ENCODE measurements at places on chromosomes 6 and 20. TPM values are rescaled to one million over a fixed set of nuclear protein-coding genes. Genes with fewer than 3 reads are reported as not detected.

DNA sequence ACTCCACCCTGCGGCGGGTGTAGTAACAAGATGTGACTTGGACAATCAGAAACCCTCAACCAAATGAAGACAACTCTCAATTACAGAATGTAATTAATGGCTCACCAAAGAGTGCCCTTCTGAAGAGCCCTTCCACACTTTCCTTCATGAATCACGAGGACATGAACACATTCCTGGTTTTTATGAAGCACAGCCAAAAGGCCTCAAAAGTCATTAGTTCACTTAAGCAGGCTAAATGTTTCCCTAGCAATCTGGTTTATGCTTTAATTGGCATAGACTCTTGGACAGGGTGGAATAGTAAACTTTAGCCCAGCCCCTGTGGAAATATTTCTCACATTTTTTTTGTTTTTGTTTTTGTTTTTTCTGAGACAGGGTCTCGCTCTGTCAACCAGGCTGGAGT is 20.5 kb downstream of the CPNE5 start:
- peaks cover 5% of the 10 kb centered on the region for H3K4me1 ChIP-seq
- no peak overlapping the region for H3K27ac ChIP-seq
- DNase-seq = no peak
- H3K36me3 ChIP-seq = no peaks in the 10 kb centered on the region

- DNase-seq = no peak
- H3K36me3 ChIP-seq = no peaks in the 10 kb centered on the region
- no peak overlapping the region for H3K27ac ChIP-seq
- no peaks in the 10 kb centered on the region for H3K4me1 ChIP-seq
- no peak overlapping the region for H3K4me3 ChIP-seq
Observed at GRCh38 chr6:105884011-105884410, 202.1 kb upstream of the PRDM1 start.

GRCh38 chr6:48036316-48036715 is 74.7 kb downstream of the PTCHD4 start:
- H3K27ac ChIP-seq = no peak overlapping the region
- H3K4me1 ChIP-seq = peaks cover 19% of the 10 kb centered on the region
- no peaks in the 10 kb centered on the region for H3K36me3 ChIP-seq
- H3K4me3 ChIP-seq = no peak overlapping the region
- no peak for DNase-seq

DNA sequence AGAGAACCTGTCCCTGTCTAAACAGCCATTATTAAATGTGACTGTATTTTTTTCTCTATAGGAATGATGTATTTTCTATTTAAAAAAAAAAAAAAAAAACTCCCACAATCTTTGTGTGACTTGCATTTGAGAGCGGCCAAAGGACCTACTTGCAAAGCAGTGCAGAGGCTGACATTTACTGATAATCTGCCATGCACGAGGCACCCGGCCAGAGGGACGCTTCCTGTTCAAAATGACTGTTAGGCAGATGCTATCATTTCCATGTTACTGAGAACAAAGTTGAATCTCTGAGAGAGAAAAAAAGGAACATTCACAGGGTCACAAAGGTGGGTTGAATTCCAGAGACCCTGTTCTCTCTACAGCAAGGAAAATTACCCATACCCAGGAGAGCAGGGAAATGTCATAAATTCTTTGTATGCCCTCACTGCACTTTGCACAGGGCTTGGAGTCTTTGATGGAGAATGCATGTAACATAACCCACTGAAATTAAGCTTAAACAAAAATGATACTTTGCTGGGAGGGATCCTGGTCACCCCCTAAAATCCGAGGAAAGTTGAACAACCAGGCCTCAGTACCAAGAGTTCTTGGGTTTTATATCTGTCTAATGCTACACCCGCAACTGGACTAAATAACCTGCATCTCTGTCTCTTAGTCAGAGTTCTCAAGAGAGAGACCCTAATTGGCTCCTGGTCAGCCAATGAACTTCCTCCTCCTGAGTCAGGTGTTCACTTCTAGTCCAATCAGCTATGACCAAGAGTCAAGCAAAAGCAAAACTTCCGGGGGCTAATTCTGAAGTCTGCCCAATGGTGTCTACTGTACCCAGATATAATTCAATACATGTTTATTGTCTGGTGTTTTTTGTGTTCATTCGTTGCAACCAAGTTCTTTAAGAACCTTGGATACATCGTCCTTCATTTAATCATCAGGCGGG is 61.2 kb downstream of the GCLC start:
- no peak overlapping the region for H3K4me3 ChIP-seq
- no peak for DNase-seq
- H3K27me3 ChIP-seq = peaks cover 42% of the 10 kb centered on the region
- no peaks in the 10 kb centered on the region for H3K36me3 ChIP-seq
- no peaks in the 10 kb centered on the region for H3K4me1 ChIP-seq
- H3K27ac ChIP-seq = no peak overlapping the region

GRCh38 chr6:138765896-138766655 is 7.5 kb upstream of the CCDC28A start:
- H3K27me3 ChIP-seq = no peaks in the 10 kb centered on the region
- H3K4me3 ChIP-seq = no peak overlapping the region
- H3K4me1 ChIP-seq = no peaks in the 10 kb centered on the region
- DNase-seq = no peak
- H3K27ac ChIP-seq = no peak overlapping the region

DNA sequence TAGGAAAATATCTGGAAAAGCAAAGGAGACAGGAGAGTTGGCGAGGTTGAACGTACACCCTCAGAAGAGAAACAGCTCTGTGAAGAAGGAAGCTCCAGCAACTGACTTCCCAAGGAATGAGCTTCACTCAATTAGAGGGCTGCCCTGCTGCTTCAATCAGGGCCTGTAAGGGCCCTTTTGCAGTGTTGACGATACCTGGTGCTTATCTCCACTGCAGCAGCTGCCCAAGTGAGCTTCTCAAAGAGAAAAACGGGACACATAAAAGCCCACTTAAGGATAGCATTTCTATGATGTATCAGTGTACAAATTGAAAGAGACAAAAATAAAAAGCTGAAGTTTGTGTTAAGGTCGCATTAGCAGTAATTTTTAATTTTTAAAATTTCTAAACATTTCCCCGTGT is 16.4 kb downstream of the SEC63 start:
- H3K27me3 ChIP-seq = no peaks in the 10 kb centered on the region
- peaks cover 3% of the 10 kb centered on the region for H3K36me3 ChIP-seq
- no peak overlapping the region for H3K4me3 ChIP-seq
- DNase-seq = no peak
- peaks cover 24% of the 10 kb centered on the region for H3K4me1 ChIP-seq

- no peak overlapping the region for H3K27ac ChIP-seq
- H3K36me3 ChIP-seq = peaks cover 53% of the 10 kb centered on the region
- no peaks in the 10 kb centered on the region for H3K4me1 ChIP-seq
Observed at GRCh38 chr6:142773859-142774648, 170.9 kb downstream of the HIVEP2 start.

- H3K27ac ChIP-seq = no peak overlapping the region
- H3K4me1 ChIP-seq = peaks cover 11% of the 10 kb centered on the region
- no peaks in the 10 kb centered on the region for H3K27me3 ChIP-seq
- no peaks in the 10 kb centered on the region for H3K36me3 ChIP-seq
- no peak for DNase-seq
Observed at GRCh38 chr6:112951829-112952228, 604.7 kb downstream of the RFPL4B start.

DNA sequence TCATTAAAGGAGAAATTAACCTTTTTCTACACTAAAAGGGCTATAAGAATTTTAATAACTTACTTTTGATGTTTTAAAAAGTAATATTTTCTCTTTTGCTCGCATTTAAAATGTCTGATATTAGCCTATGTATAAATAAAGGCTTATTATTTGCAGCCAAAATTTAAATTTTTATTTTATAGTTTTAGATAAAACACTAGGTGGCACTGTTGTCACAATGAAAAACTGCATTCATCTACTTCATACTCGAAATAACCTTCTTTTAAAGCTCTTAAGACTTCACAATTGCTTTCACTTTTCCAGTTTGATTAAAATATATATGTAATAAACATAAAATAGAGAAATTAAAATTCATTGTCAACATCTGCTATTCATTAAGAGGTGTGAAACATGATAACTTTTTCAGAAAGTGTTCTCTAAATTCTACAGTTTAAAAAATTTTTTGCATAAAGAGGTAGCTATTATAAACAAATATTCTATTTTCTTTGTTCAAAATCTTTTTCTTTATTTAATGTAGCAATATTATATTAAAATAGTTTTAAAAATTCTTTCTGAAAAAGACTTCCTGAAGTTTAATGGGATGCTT is 78.8 kb upstream of the DEFB112 start:
- no peak for DNase-seq
- no peaks in the 10 kb centered on the region for H3K36me3 ChIP-seq
- H3K4me3 ChIP-seq = no peak overlapping the region
- H3K4me1 ChIP-seq = no peaks in the 10 kb centered on the region
- peaks cover 67% of the 10 kb centered on the region for H3K27me3 ChIP-seq

STMND1 gene
- not detected for total RNA-seq

ACTL10 gene
- total RNA-seq = 0.52 TPM

FABP7 gene
- total RNA-seq = not detected

HCRTR2 gene
- not detected for total RNA-seq

RGS17 gene
- 2.9 TPM for total RNA-seq

SPATS1 gene
- total RNA-seq = not detected

TPD52L1 gene
- 7.2 TPM for total RNA-seq

TCF15 gene
- not detected for total RNA-seq

OR2H1 gene
- not detected for total RNA-seq
